ENCODE measurements at places on chromosomes 13 and 19.

GRCh38 chr13:40271931-40272775 lies 394.3 kb downstream of the FOXO1 start:
- DNase-seq = peak; percentile 32

GRCh38 chr19:17869114-17869608 lies 2.6 kb upstream of the SLC5A5 start:
- DNase-seq = no peak

- DNase-seq = no peak
Observed at GRCh38 chr13:29507356-29507755, 88.1 kb downstream of the SLC7A1 start.

GRCh38 chr19:13040232-13040947 lies 45.1 kb downstream of the NFIX start:
- no peak for DNase-seq

- DNase-seq = no peak
Observed at GRCh38 chr19:49566302-49566701, 14.1 kb downstream of the NOSIP start.

- peak; percentile 2 for DNase-seq
Observed at GRCh38 chr19:57363688-57364181, 384 bp downstream of the TRAPPC2B start.

GRCh38 chr13:27792393-27793218 lies at the start of gene GSX1:
TSS of gene GSX1 (plus strand) at chr13:27792483. CDS start at chr13:27792691, 208 bp downstream.
- peak; percentile 69 for DNase-seq

DNA sequence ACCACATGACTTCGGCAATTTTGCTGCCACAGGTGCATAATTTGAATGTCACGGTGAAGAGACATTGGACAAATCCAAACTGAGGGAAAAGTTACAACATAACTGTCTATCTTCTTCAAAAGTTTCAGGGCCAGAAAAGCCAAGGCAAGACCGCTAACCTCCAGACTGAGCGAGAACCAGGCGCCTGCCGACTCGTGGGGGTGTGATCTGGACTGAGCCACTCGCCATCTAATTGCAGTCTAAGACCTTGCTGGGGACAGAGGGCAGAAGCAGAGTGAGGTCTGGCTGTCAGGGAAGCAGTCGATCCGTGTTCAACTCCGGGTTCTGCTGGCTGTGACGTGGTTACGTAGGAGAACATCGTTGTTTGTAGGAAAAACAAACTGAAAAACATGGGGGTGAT lies 88.6 kb downstream of the SPACA7 start:
- no peak for DNase-seq

GRCh38 chr13:94218951-94219350 lies 260.5 kb downstream of the DCT start:
- no peak for DNase-seq

DNA sequence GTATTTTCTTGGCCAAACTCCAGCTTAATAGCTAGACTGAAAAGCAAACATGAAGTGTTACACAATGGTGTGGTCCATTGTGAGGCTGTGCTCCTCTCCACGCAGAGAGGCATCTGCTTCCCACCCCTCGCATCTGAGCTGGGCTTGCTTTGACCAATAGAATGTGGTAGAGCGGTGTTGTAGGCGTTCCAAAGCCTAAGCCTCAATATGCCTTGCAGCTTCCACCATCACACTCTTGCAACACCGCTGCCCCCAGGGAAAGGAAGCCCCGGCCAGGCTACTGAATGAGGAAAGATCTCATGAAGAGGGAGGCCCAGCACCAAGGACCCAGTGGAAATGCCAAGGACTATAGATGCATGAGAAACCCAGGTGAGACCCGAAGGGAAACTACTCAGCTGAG lies 9.4 kb downstream of the FLT1 start:
- DNase-seq = peak; percentile 99

DNA sequence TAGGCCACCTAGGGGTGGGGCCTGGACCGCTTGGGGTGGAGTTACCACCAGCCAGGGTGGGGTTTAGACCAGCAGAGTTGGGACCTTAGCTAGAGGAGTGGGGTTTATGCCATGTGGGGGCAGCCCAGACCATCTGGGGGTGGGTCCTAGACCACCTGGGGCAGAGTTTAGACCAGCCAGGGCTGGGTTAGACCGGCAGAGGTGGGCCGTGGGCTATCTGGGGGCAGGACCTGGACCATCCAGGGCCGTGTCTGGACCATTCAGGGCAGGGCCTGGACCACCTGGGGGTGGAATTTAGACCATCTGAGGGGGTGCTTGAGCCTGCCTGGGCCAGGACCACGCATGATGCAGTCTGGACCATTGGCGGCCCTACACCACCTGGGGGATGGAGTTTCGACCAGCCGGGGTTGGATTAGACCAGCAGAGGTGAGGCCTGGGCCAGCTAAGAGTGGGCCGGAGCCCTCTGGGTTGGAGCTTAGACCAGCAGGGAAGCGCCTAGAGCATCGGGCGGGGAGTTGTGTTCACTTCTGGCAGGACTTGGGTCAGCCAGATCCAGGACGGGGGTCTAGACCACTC lies 10.0 kb upstream of the CACNG6 start:
- no peak for DNase-seq

DNA sequence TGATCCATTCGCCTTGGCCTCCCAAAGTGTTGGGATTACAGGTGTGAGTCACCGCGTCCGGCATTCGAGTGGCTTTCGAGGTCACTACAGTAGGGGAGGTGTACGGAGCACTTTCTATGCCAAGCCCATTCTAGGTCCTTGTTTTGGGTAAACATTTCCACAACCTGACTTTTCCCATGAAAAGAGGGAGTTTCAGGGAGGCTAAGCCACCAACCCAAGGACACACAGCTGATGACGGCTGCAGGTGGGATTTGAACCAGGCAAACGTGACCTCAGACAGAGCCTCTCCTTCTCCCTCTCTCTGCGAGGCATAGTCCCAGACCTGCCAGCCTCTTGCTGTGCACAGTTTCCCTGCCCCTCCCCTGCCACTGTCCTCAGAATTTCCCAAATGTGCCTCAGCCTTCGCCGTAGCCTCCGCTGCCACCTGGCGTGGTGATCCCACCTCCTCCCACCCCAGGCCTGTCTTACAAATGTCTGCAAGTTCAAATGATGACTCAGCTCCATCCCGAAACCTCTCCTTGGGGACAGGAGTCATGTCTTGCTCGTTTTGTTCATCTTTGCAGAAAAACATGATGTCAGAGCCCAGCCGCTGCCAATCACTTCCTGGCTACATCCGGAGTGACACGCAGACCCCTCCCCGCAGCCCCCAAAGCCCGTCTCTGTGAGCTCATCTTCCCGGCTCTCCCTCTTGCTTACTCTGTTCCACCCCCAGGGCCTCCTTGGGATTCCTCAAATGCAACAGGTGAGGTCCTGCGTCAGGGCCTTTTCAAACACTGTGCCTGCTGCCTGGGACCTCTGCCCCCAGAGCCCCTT lies 6.6 kb upstream of the GADD45B start:
- DNase-seq = peak; percentile 84

- DNase-seq = peak; percentile 54
Observed at GRCh38 chr19:48006762-48007161, 12.3 kb downstream of the ELSPBP1 start.

- peak; percentile 37 for DNase-seq
Observed at GRCh38 chr13:36998624-36999041, 507 bp downstream of the ALG5 start.

DNA sequence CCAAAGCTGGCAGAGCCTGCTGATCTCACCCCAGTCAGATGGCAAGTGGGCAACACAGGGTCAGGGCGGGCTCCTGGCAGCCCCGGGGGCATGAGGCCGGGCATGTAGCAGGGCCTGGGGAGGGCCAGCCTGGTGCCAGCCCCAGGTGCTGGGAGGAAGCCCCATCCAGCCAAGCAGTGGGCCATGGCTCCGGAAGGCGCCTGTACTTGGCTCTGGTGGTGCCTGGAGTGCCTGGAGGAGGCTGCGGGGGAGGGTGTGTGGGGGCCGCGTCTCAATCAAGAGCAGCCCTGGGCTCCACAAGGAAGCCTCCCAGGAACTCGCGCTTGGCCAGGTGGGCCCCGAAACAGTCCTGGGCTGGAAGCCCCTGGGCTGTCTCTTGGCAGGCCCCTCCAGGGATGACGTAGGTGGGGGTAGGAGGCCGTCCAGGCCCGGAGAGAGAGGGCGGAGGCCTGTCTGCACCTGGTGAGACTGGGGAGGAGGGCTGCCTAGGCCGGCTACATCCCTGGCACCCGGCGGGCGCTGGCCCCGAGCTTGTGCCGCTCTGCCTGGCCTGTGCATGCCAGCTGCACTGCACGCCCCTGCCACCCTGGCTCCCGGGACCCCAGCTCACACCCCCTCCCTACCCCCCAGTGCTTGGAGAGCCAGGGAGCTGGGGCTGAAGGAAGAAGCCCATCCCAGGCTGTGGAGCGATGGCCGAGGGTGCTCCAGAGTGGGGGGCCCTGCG lies 45.9 kb downstream of the COMP start:
- DNase-seq = no peak

DNA sequence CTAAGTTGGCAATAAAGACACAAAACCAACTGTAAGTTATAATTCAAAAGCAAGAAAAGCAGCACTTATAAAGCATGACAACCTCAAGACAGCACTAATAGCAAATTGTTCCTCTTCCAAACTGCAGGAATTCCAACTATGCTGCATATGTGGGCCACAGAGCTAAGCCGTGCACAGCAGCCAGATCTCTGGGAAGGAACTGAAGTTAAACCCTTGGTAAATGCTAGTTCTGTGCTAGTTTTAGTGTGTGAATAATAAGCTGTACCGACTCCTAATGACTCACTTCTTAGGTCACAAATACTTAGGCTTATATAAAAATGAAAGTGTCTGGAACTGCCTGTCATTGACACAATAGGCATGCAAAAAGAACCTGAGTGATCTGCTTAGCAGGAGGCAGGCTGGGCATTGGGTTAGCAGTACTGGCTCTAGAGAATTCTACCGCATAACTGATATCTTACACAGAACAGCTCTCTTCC lies 21.2 kb upstream of the GTF3A start:
- no peak for DNase-seq

- peak; percentile 74 for DNase-seq
Observed at GRCh38 chr13:105918842-105919741, 616.4 kb downstream of the EFNB2 start.

DNA sequence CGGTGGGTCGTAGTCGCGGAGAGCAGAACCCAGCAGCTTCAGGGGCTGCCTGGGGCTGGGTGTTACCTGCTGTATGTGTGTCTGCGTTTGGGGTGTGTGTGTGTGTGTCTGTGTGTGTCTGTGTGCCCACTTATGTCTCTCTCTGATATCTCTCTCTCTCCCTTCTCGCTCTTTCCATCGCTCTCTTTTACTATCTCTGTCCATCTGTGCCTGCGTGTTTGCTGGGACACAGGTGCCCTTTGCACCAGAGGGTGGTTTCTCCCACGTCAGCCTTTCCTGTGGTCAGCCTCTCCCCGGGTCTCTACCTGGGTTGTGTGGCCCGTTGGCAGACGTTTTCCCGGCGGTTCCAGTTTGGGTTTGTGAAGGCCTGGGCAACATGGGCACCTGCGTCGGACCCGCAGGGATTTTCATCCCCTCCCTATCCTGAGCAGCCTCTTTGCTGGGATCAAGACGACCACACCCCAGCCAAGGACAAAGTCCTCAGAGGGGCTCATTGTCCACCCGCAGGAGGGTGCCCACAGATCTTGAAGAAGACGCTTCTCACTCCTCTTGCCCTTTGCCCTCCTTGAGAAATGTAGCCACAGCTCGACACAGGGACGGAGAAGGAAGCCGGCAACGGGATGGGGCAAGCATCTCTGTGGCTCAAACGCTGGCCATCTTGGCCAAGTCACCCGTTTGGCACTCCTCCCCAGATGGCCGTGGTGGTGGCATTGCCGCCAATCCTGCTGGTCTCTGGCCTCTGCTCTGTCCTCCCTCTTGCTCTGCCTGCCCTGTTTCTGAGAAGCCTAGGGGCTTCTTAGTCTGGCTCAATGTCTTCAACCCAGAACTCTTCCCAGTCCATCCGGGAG lies 43.3 kb downstream of the ZNF146 start:
- no peak for DNase-seq

- DNase-seq = peak; percentile 48
Observed at GRCh38 chr19:35868172-35868822, at the start of gene APLP1. TSS of gene APLP1 (plus strand) at chr19:35868574. CDS start at chr19:35868637, 63 bp downstream.

DNA sequence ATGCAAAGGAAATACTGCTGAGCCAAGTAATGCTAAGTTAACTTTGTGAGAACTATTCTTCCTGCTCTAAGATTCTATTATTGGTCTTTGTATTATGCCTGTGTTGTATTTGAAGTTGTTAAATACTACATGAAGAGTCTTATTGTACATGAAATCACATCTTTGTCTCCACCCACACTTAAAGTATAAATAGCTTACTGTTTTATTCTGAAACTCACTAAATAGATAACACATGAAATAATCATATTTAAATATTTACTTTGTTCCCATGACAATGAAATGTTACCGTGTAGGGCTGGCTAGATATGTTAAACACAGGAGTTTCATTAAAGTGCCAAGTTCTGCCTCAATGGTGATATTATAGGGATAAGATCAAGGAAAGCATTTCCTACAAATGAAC lies 562.1 kb upstream of the ATXN8OS start:
- no peak for DNase-seq

DNA sequence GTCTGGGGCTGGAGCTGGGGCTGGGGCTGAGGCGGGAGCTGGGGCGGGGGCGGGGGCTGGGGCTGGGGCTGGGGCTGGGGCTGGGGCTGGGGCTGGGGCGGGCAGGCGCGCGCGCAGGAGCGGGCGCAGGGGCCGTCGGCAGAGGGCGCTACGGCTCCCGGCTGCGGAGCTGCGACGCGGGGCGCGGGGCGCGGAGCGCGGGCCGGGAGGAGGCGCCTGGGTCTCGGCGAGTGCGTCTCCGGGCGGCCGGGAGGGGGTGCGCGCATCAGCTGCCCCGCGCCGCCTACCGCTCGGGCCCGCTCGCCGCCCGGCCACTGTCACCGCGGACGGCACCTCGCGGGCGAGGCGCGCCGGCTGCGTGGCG lies 422 bp upstream of the MTUS2 start:
- peak; percentile 57 for DNase-seq

DNA sequence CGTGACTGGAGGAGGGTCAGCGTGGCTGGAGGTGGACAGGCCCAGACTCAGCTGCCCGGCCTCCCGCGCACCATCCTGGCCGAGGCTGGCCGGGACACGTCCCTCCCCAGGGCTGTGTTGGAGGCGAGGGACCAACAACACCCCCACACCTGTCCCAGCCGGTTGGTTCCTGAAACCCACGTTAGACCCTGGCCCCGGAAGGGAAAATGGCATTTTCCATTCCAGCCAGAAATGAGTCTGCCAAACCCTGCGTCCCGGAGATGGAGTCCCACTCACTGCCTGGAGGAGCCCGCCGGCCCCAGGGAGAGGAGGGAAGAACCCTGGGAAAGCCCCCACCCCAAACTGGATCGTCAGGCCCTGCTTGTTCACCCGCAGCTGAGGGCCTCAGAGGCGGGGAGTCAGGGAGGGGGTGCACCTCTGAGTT lies 4.8 kb upstream of the WDR18 start:
- no peak for DNase-seq

Measured in NB4 (cell line).